ENCODE measurements at places on chromosomes 2 and 18.

DNA sequence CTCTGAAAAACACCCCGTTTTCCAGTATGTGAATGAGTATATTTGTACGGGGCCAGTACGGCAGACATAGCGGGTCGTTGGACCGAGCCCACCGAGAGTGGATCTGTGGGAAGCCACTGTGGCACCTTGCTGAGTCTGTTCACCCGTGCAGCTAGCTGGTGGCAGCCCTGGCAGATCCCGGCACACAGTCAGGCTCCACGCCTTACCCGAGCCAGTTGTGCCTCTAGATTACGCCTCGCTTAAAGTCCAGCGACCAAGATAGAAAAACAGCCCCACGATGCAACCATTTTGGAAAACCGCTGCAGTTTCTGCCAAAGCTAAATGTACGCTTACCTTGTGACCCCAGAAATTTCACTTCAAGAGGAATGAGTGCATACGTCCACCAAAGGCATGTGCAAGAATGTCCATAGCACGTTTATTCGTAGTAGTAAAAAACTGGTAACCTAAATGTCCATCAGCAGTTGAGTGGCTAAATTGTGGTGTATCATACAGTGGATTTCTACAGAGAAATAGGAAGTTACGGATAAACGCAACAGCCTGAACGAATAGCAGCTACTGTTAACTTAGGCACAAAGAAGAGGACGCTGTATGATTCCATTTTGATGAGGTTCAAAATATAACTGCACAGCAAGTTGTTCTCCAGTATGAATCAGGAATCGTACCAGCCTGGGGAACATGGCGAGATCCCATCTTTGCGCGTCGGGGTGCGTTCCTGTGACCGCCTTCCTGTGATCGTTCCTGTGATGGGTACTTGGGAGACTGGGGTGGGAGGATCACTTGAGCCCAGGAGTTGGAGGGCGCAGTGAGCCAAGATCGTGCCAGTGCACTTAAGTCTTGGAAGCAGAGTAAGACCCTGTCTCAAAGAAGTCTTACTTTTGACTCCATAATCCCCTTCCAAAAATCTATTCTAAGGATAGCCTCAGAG is 688 bp upstream of the WDR33 start:
- no peak for DNase-seq

DNA sequence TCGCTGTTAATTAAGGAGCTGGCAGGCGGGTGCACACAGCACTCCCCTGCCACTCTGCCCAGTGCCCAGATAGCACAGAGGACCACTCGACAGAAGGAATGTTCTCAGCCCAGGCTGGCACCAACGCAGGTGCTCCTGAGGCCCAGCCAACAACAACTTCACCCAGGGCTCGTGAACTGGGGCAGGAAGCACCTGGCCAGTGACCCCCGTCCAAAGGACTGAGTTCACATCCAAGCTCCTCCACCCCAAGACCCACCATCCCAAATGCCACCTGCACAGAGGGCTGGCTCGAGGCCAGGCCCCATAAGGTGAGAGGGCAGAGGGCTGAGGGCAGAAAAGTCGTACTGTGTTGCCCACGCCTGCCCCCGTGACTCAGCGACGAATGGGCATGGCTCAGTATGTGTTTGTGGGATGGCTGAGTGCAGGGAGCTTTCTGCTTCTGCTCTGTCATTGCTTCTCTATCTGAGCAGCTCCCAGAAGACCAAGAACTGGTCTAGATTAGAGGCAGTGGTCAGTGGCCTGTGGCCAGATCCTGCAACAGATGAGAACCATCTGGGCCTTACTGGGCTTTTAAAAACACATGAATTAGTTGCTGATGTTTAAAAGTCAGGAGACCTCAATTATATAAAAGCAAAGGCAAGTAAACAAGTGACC is 68.4 kb downstream of the POLR1A start:
- DNase-seq = peak; percentile 58

DNA sequence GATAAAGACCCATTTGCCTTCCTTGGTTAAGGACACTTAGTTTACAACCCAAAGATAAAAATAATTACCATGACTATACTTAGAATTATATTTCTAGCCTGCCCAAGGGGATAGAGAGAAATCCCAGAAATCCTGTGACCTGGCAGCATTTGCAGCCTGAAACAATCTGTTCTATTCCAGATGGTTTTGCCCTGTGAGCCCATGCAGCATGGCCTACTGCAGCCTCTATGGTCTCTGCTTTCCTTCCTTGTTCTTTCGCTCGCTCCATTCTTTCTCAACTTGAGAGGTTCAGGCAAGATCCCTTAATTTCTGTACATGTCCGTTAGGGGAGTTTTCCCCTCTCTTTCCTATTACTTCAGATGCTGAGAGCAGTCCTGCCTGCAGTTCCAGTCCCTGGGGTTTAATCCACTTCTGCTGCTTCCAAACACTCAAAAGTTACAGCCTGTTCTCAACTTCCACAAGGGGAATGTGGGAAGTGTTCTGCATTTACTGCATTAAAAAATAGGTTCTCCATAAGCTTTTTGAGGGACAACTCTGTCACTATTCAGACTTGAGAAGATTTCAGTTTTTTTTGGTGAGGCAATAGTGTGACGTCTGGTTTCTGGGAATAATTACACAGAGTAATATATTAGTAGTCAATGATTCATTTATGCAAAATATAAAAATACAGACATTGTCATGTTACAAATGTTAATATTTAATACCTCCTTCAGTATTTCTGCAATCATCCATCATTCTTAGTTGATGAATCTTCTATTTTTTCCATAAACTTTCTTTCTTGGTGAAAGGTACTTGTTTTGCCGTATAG is 80.3 kb downstream of the CDCA7 start:
- DNase-seq = no peak

DNA sequence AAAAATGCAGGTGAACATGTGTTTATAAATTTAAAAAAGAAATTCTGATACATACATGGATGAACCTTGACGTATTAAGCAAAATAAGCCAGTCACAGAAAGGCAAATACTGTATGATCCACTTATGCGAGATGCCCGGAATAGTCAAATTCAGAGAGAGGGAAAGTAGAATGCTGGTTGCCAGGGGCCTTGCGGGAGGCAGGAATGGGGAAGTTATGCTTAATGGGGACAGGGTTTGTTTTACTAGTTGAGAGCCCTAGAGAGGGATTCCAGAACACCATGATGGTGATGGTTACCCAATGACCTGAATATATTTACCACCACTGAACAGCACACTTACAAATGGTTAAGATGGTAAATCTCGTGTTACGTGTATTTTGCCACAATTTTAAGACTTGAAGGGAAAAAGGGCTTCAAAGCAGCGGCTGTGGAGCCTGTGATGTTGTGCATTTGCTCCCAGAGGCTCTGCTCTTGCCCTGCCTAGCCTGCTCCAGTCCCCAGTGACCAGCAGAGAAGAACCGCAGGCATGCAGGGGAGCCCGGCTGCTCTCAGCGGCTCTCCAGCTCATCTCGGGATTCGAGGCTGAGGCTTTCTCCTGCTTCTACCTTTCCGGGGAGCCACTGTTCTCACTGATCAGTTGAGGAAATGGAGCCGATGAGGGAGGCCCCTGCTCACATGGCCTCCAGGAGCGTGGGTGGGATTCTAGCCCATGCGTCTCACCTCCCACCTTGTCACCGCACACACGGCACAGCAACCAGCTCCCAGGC is 51.7 kb upstream of the TFCP2L1 start:
- DNase-seq = no peak

DNA sequence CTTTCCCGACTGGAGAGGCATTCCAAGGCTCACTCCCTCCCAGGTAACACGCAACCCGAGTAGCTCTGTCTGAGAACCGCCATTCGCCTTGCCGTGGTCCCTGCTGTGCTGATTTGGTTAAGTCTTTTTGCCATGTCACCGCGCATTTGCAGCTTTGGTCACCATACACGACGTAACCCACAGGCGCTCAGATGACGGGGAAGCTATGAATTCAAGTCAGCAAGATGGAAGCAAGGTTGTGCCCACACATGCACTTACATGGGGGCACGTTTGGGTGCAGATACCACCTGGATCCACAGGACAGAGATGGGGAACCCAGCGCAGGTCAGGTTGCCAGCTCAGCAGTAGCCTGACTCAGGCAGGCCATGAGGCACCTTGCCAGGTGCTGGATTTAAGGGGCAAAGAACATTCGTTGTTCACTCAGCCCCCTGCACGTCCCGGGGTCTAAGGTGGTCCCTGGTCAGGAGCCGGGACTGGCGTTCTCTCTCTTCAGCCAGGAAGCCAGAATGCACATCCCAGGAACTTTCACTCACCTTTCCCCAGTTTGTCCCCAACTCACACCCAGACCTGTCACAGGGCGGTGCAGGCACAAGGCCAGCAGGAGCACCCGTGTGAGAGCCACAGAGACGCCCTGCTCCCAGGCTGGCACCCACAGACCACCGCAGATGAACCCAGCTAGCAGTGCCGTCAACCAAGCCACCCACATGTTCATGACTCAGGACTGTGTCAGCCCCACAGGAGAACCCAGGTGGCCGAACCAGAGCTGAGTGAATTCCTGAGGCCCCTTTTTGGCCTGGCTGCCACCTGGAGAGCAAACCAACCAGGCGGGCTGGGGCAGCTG is 19.9 kb downstream of the SNED1 start:
- DNase-seq = no peak

- DNase-seq = no peak
Measured at GRCh38 chr2:109136542-109136941, 7.5 kb downstream of the SH3RF3 start.

- DNase-seq = no peak
Measured at GRCh38 chr18:64258111-64258650, 109.3 kb upstream of the LINC00305 start.

GRCh38 chr2:82320296-82320695 is 2015.7 kb upstream of the LRRTM1 start:
- DNase-seq = no peak

- peak; percentile 16 for DNase-seq
Measured at GRCh38 chr2:225122583-225123486, 80.6 kb upstream of the DOCK10 start.

DNA sequence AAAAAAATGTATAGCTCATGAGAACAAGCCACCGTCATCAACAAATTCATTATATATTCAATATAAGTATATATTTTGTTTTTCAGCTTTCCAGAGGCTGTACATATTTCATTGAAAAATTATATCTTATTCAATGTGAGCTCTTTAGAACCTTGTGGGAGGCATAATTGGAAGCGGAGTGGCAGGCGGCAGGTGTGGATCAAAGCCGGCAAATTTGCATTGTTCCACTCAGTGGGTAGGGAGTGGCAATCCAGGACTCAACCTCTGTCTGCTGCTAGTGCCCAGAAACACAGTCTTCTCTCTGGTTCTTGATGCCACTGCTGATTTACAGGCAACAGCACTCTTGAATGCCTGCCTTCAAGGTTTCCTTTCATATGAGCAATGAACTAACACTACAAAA is 46.9 kb downstream of the GCA start:
- DNase-seq = no peak

- DNase-seq = no peak
Measured at GRCh38 chr18:48529796-48530195, 9.0 kb upstream of the CTIF start.

- no peak for DNase-seq
Measured at GRCh38 chr2:10232096-10232815, 70.4 kb upstream of the HPCAL1 start.

DNA sequence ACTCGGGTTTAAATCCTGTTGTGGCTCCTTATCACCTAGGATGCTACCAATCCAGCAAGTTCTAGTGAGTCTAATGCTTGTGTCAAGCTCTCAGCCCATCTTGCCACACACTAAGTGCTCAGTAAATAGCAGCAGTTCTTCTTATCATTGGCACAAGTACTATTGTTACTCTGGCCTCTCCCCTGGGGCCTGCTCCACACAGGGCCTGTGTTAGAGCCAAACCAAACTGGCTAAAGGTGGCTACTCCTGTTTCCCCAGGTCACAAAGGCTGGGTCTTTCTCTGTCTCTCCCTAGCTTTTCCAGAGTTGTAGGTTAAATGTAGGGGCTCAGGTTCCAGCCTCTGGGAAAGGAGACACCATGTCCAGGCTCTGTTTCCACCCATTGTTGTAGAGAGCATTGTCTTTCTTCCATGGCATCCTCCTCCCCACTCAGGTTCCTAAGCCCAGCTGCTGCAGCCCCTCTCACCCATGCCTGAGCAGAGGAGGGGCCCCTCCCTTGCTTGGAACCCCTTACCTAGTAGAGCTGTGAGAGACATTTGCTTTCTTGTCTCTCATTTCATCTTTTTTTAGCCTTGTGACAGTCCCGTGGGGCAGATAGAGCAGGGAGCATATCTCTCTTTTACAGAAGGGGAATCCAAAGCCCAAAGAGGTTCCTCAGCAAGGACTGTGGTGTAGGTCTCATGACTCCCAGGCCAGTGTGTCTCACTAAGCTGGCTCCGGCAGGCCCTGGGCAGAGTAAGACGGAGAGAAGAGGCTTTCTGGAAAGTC is 56.4 kb upstream of the OTOF start:
- no peak for DNase-seq

- no peak for DNase-seq
Measured at GRCh38 chr2:69776886-69777785, 35.2 kb downstream of the ANXA4 start.

DNA sequence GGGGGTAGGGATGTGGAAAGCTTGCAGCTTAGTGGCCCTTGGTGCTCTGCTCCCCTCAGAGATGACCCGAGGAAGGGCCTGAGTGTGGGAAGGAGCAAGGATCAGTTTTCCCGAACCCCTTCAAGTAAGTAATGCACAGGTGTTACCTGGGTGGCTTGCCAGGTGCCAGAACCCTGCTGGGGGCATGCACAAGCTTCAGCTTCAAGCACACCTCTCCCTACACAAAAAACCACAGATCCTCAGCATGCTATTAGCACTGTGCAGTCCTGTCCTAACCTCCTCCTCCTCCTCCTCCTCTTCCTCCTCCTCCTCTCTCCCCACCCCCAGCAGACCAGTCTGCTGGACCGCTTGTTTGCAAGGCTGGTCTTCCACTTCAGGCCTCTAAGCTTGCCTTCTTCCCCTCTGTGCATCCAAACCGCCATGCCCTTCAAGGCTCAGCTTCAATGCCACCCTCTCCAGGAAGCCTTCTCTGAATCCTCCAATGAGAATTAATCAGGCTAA is 114.8 kb downstream of the ACAA2 start:
- no peak for DNase-seq

- no peak for DNase-seq
Measured at GRCh38 chr2:170943041-170943440, 14.0 kb downstream of the GORASP2 start.

- no peak for DNase-seq
Measured at GRCh38 chr2:11546072-11546471, 12.2 kb downstream of the GREB1 start.

DNA sequence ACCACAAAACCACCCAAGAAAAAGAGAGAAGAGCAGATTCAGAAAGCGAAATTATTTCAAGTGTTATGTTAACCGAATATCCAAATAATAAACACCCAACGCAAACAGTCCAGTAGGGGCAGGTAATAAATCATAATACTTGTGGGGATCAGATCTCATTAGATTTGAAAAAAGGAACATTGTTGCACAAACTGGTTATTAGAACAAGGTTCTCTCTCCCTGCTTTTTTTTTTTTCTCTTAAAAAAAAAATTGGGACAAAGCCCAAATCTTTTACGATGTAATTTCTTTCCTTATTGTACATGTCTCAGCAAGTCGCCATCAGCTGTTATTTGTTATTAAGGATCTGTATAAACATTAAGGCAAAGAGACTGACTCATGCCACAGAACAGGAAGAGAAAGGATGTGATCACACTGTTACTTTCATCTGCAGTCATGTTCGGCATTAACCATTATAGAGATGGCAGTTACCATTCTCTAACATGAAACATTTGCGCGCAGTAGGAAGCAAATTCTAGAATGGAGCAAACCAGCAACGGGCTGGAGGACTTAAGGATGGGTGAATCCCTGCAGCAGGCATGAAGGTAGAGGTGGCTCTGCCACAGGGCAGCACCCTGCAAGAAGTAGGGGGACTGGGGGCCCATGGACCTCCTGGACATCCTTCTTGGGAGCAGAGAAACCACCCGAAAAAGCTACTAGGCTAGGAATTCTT is 42.0 kb downstream of the EPHA4 start:
- no peak for DNase-seq

Data from stimulated activated CD4-positive, alpha-beta T cell treated with anti-CD3 and anti-CD28 coated beads, Interleukin-4, amount 100 ng/mL, for 1 hour (primary cell).